ENCODE measurements at places on chromosomes 7 and 10.

- no peak for DNase-seq
These were observed 2.9 kb upstream of the ZNF713 start for GRCh38 chr7:55884321-55884720.

- no peak for DNase-seq
These were observed 13.4 kb downstream of the AKR1C2 start for GRCh38 chr10:4990217-4990616.

- no peak for DNase-seq
These were observed 304.5 kb upstream of the LRRN3 start for GRCh38 chr7:110786328-110786965.

- DNase-seq: no peak
These were observed 207.9 kb downstream of the DOCK4 start for GRCh38 chr7:111998326-111998725.

GRCh38 chr7:30841025-30841735 lies 70.0 kb downstream of the MINDY4 start:
- no peak for DNase-seq

DNA sequence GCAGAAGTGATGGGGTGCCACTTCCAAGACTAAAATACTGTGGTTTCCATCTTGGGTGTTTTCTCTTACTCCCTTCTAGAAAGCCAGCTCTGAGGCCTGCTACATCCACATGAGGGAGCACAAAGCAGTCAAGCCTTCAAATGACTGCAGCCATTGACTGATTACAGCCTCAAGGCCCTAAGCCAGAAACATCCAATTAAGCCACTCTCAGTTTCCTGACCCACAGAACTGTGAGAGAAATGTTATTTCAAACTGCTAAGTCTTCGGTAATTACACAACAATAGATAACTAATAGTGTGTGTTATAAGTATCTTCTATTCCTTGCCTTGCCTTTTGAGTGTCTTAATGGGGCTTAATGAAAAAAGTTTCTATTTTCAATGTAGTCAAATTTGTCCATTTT lies 24.8 kb downstream of the BRAF start:
- no peak for DNase-seq

GRCh38 chr7:22622116-22622785 lies 104.7 kb upstream of the IL6 start:
- DNase-seq: no peak

DNA sequence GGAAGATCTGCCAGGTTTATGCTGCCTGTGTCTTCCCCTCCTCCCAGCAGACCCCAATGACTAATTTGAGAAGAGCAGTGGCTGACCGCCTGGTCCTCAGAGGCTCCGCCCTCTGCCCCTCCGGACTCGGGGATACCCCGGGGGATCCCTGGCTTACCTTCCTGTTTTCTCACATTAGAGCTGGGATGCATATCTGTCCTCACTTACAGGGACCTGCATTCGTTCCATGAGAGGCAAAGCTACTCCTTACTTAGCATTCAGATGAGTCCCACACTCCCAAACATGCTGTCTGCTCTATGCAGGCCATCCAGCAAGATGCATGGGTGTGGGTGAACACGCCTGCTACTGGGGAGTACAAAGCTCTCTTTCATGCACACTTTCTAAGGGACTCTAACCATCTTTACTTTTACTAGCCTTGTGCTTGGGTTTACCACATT lies 24.0 kb downstream of the VOPP1 start:
- DNase-seq: peak; percentile 48

- DNase-seq: no peak
These were observed 413.9 kb upstream of the AUTS2 start for GRCh38 chr7:69184339-69184738.

DNA sequence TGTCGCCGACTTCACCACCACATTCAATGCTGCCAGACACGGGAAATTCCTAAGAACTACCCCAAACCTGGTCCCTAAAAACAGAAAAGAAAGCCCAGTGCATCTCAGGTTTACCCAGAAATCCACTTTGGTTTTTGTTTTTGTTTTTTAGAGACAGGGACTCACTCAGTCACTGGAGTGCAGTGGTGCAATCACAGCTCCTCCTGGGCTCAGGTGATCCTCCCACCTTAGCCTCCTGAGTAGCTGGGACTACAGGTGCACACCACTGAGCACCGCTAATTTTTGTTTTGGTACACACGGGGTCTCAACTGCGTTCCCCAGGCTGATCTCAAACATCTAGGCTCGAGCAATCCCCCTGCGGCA lies 22.8 kb downstream of the MAD1L1 start:
- no peak for DNase-seq

DNA sequence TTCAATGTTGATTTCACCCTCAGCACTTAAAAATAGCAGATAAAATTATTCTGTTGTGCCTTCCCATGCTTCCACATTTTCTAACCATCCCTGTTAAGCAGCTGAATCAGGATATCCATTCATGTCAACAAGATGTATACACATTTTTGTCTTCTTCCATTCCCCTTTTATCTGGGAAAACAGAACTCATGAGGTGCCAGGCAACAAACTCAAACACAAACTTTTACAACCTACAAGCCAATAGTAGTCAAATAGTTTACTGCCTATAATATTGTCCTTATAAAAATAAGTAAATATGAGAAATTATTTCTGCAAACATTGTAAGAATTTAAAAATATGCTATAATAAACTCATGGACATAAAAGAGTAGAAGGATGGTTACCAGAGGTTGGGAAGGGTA lies 1569.8 kb downstream of the REEP3 start:
- DNase-seq: no peak

GRCh38 chr10:75211007-75211691 lies 553 bp downstream of the VDAC2 start:
- DNase-seq: no peak

GRCh38 chr7:100352984-100353684 lies 4.8 kb upstream of the PILRB start:
- no peak for DNase-seq

DNA sequence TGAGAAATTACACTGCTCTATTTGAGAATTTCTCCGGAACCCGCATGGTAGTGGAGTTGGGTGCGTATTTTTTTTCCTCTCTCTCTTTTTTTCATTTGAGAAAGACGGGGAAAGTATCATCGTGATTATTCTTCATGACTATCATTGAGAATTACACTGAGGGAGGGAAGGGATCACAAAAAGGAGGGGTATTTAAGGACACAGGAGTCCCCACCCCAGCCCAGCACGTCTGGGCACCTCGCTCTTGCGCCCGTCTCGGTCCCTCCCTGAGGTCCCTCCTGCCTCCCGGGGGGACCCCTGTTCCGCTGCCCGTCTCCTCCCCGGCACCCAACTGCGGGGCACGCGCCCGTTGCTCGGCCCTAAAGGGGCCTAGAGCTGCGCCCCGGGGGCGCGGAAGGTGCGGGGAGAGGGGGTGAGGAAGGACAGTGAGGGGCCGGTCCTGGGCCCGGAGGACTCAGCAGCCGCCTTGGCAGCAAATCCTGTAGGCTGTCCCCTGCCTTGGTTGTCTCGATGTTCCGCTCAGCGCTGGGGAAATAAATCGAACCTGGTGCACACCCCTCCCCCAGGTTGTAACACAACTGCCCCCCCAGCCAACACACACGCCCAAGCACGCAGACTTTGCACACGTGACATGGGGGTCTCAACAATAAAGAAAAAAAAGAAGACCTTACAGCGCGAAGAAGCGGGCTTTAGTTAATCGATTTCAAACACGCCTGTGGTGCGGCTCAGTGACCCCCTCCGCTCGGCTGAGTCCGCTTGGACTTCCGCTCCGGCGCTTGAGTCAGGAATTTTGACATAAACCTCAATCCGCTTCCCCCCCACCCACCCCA lies 18.6 kb upstream of the GATA3 start:
- DNase-seq: no peak

- no peak for DNase-seq
These were observed 21.6 kb upstream of the NME8 start for GRCh38 chr7:37826825-37827224.

DNA sequence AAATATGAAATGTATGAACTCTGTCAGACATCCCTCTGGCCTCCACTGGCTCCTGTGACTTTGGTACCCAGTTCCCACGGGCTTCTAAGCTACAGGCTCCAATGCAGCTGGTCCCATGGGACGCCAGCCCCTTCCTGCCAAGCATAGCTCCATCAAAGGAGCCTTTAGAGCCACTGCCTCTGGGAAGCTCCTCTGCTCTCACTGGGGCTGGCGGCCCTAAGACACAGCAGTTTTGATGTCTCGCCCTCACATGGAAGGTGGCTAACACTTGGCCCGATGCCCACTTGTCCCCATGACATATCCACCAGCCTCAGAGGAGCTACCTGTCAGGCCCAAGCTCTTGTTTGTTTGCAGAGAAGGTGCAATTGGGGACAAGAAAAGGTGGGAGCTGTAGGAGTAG lies 453.7 kb upstream of the LRRN3 start:
- no peak for DNase-seq

GRCh38 chr10:22420787-22421517 lies 75.7 kb downstream of the SPAG6 start:
- no peak for DNase-seq

DNA sequence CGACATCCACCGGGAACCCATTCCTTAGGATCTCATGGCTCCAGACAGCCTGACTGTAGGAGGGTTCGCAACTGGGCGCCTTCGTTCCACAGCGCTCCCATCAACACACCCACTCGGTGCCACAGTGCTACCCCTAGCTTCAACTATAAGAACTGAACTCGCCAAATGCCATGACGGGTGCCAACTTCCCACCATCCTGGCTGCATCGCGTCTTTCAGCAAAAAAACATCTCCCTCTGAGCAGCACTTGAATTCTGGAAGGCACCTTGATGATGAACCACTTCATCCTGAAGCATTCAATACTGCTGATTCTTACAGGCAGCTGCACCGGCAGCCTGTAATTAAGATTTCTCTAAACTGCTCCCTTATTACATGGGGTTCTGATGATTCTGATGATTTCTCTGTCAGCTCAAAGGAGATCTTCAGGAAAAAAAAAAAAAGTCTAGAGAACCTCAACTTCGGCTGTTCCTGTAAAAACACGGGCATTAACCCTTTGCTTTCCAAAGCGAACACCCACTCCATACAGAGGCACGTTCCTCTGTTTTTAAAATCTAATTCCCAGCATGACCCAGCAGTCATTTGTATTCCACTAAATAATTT lies 1.3 kb downstream of the CYTH3 start:
- peak; percentile 65 for DNase-seq

DNA sequence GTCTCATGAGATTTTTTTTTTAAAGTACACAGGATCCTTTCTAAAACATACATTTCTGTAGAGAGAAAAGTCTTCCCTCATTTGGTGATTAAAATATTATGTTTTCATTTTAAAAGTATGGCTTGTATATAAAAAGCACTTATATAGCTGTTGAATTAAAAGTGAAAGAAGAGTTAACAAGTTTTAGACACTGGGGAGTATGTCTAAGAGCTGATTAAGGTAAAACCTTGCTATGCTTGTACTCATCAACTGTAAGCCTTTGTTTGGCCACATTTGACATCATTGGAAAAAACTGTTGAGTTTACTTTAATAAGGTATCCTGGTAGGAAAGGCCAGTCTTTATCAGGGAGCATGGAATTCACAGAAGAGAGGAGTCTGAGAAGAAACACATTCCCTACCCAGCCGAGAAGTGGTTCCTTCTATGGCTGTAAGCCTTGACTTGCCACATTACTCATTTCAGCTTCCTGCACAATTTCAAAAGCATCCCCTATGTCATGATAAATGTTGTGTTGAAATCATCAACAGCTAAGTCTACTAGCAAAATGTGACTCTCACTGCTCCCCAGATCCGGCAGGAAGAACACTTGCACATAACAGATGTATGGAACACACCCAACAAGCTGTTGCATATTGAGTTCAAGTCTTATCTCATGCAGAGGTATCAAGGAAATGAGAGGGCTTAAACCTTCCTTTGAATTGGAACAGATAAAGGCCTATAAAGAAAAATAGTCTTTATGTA lies 171.8 kb upstream of the CDK1 start:
- no peak for DNase-seq

GRCh38 chr10:125399289-125399688 lies 238.9 kb upstream of the CTBP2 start:
- DNase-seq: no peak

DNA sequence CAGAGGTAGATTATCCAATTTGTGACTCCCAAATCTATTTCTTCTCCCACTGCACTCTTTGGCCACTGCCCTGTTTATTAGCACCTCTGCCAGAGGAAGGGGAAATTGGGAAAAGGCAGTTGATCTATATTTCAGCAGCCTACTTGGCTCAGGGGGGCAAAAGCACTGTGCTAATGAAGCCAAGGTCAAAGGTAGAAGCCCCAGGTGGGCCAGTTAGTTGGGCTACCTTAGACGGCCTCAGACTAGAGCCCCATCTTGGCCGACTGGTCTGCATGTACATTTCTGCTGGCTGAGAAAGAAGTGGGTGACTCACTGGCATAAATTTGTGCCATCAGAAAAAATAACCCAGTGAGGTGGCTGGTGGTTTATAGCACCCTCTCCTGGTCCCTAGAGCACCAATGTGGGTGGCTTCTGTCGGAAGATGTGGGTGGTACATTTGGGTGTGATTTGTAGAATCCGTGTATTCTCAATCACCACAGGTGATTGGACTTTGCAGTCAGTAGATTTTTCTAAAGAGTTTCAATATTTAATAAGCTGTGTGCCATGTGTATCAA lies 293.3 kb upstream of the MKI67 start:
- no peak for DNase-seq

GRCh38 chr10:11959966-11960365 lies 82.6 kb downstream of the UPF2 start:
- no peak for DNase-seq

- DNase-seq: no peak
These were observed 69.3 kb upstream of the PARD3 start for GRCh38 chr10:34884272-34884952.

GRCh38 chr7:131197920-131198615 lies 129.6 kb upstream of the MKLN1 start:
- no peak for DNase-seq

- DNase-seq: no peak
These were observed 15.4 kb downstream of the NRAP start for GRCh38 chr10:113648478-113648877.

GRCh38 chr10:26524161-26524896 lies 86.2 kb downstream of the APBB1IP start:
- no peak for DNase-seq

- DNase-seq: no peak
These were observed 239.0 kb downstream of the REEP3 start for GRCh38 chr10:63760034-63760707.

- no peak for DNase-seq
These were observed 101.9 kb upstream of the PDLIM1 start for GRCh38 chr10:95392681-95393164.

Data from activated CD8-positive, alpha-beta memory T cell treated with anti-CD3 and anti-CD28 coated beads for 24 hours (primary cell).